ENCODE measurements at places on chromosomes 6 and 20.

DNA sequence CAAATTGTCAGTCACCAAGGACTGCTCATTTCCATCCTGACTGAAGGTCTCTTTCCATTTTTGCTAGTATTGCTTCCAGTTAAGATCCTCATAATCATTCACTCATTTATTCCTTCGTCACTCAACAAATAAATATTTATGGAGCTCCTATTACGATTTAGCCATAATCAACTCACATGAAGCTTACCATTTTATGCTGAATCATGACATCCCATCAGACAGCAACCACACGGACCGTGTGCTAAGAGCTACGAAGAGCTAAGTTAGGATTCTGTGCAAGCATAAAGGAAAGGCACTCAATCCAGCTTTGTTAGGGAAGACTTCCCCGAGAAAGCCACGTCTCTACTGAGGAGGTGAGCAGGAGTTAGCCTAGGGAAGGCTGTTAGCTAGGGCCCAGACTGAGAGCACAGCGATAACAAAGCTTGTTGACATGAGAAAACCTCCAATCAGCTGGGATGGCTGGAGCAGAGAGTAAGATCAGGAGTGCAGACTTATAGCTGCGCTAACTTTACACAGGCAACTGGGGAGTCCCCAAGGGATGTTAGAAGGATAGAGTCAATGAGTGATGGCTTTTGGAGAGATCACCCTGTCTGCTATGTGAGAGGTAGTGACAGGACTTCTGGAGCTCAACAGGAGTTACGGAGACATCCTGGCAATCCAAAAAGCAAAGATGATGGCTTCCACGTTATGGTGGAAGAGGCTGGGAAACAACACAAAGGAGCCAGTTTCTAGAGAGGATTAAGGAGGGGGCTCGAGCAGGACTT is 2.6 kb upstream of the GID8 start:
- DNase-seq, result no peak

GRCh38 chr6:133683606-133684005 is 205.3 kb upstream of the TCF21 start:
- DNase-seq, result no peak

GRCh38 chr20:1472556-1473245 is 6.1 kb upstream of the NSFL1C start:
- DNase-seq, result no peak

GRCh38 chr20:17912916-17913315 is 55.7 kb downstream of the SNX5 start:
- DNase-seq, result no peak

GRCh38 chr6:7910654-7911344 is at the start of gene TXNDC5:
Gene TXNDC5, minus strand, starts transcription at chr6:7910788. Its CDS starts 12 bp downstream, at chr6:7910776.
- peak; percentile 50 for DNase-seq

GRCh38 chr20:13995841-13996240 is 525 bp downstream of the MACROD2 start:
- DNase-seq, result no peak

GRCh38 chr6:45827952-45828530 is 187.6 kb downstream of the CLIC5 start:
- DNase-seq, result no peak

GRCh38 chr6:15441215-15441868 is 195.5 kb downstream of the JARID2 start:
- DNase-seq, result no peak

DNA sequence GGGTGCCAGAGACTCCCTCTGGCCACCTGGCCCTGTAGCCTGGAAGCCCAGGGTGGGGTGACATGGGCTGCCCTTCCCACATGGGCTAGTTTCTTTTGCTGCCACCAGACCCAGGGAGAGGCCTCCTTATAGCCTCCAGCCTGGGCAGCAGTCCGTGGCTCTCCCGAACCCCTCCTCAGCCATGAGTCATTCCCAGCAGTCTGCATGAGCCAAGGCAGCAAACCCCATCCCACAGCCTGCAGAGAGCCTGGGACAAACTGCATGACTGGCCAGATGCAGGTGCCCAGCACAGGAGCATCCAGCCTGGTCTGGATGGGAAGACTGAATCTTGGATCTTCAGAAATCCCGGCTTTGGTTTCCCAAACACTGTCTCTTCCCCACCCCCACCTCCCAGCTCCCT is 75.7 kb downstream of the MRPL14 start:
- no peak for DNase-seq

DNA sequence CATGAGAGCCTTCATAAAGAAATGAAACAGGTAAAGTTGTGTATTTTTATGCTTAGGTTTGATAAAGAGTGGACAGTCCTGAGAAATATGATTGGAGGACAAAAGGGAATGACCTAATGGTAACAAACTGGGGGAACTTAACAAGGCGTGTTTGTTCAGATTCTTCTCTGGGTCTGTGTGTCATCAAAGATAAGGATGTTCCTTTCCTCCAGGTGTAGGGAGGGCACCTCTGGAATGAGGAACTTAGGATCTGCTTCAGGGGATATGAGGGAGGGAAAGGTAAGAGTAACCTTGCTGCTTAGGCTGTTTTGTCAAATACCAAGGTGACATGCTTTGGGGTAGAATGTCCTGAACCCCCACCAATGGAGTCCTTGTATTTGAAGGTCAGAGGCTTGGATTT is 291.9 kb downstream of the KCNQ5 start:
- no peak for DNase-seq

- no peak for DNase-seq
These were observed 135.8 kb downstream of the PXDC1 start for GRCh38 chr6:3615391-3616380.

DNA sequence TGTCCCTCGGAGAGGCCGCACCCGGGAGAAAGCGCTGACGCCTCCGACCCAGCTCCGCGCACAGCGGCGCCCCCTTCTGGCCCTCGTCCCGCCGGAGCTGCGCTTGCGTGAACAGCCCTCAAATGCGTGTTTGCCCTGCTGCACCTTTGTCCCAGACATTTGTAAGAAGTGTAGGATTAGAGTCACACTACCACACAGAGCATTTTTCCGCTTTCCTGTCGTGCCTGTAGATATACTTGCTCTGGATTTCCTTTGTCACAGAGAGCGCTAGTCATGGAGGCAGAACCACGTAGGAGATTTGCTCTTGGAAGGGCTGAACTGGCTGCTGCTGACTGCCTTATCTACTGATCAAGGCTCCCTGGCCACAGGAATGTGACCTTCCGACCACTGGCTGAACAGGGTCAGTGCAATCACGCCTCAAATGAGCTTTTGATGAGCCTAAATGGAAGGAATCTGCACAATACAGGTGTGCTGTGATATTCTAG is 62.3 kb downstream of the PAX1 start:
- DNase-seq, result no peak

- DNase-seq, result no peak
These were observed 103.0 kb upstream of the KCNK16 start for GRCh38 chr6:39425346-39426072.

DNA sequence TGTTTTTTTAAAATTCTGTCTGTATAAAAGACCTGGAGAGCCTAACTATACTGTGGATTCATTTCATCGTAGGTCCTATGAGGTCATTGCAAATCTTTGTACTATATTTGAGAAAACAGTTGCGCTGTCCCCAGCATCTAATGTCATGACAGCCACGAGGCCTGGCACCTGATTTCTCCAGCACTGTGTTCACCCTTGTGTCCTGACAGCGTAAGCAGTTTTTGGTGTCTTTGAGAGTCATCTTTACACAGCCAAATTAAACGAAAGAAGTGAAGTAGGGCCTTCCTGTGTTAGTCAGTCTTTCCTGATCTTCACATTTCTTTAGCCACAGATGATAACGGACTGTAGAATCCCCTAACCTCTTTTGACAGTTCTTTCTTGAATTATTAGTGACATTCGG is 70.6 kb upstream of the PHACTR2 start:
- DNase-seq, result no peak

DNA sequence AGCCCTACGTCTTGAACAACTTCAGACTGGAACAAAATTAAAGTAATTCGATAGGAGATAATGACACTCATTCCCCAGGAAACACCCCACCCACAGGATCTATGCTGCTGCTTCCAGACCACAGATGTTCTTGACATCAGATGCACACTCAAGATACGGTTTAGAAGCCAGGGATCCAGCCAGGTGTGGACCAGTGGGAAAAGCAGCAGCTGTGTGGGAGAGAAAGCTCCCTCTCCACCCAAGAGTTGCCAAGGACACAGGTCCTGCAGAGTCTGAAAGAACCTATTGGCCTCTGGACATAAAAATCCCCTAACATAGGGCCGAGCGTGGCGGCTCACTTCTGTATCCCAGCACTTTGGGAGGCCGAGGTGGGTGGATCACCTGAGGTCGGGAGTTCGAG is 91.7 kb upstream of the NFATC2 start:
- no peak for DNase-seq

DNA sequence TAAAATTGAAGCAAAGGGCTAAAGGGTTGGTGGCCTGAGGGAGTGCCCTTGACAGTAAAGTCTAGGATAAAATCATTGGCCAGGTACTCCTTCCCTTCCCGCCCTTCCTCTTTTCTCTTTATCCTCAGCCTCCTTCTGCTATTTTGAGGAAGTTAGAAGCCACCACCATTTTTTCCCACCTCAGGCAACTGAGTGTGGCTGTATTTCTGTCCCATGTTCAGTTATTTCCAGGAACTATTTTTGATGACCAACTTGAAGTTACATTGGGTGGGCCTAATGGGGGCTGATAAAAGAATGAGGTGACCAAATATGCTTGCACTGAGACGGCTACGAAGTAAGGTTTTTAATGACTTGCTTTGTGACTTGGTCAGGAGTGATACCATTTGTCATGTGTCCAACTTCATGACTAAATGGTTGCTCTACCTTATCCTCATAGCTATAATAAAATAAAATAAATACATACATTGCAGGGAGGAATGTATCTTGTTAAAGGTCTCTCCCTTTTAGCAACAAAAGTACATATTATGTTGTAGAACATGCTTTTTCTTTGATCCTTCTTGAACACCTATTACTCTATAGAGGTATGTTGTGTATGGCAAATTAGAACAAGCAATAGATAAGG is 12.0 kb downstream of the PTPN1 start:
- DNase-seq, result no peak

DNA sequence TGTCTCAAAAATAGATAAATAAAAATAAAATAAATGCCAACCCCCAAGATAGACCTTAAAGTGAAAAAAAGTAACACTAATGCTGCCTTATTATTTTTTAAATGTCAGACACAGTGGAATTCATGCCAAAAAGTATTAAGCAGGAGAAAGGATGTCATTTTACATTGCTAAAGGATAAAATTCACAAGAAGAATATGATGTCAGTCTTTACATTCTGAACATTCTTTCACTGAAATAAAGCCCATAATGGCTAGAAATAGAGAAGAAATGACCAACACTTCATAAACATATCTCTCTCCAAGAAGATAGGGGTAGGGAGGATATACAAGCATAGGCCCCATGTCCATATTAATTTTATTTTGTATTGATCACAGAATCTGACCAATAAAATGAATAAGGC is 47.4 kb downstream of the SLC23A2 start:
- no peak for DNase-seq

- peak; percentile 12 for DNase-seq
These were observed 434 bp downstream of the ZKSCAN4 start for GRCh38 chr6:28251661-28252008.

DNA sequence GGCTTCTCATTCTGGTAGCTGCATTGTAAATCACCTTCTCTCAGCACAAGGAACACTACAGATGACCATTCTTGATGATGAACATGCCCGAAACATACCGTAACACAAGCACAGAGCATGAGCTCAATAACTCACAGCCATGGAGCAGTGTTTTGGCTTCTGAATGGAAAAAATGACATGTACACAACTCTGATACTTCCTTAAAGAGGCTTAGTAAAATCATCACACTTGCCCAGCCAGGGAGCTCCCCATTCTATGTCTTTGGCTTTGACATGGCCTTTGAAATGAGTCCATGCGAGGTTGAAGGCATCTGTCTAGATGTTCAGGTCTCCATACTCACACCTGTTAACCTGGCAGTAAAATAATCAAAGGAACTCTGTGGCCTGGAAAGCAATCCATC is 87.6 kb downstream of the MYB start:
- DNase-seq, result no peak

DNA sequence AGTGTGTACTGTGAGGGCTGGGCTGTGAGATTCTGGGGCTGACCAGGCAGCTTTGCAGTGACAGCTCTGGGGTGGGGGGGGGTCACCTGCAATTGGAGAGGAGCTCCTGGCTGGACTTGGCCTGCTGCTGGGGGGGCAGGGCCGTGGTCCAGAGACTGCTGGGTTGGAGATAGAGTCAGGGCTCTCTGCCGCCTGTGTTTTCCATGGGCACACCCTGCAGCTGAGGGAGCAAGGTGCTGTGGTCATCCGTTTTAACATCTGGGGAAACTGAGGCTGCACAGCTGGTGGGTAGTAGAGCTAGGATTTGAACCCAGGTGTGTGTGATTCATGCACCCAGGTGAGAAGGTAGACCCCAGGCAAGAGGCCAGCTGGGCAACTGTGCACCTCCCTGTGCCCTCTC is 7.3 kb downstream of the DLGAP4 start:
- DNase-seq, result no peak

GRCh38 chr20:56796345-56796744 is 167.2 kb downstream of the TFAP2C start:
- no peak for DNase-seq

GRCh38 chr6:113586413-113587077 is 270.6 kb upstream of the MARCKS start:
- no peak for DNase-seq

- no peak for DNase-seq
These were observed 131.4 kb downstream of the EDN1 start for GRCh38 chr6:12421596-12421995.

- DNase-seq, result no peak
These were observed 643.8 kb downstream of the HDGFL1 start for GRCh38 chr6:23213193-23213592.

- no peak for DNase-seq
These were observed 4.6 kb downstream of the WFDC12 start for GRCh38 chr20:45119556-45120266.

DNA sequence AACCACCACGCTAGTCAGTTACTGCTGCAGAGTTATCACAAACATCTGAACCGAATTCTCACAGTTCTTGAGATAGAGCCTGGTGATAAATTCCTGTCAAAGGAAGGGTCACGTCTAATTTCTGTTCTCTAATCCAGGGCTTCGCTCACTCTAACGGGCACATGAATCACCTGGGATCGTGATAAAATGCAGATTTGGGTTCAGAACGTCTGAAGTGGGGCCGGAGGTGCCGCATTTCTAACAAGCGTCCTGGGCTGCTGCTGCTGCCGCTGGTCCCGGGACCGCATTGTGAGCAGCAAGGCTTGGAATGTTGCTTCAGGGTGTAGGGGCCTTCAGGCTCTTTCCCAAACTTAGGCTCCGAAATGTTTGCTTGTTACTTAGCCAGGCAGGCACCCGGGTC is 264.1 kb downstream of the CDC5L start:
- no peak for DNase-seq

Measured in T-helper 17 cell (primary cell).